Smooth muscle cell of the brain vasculature (primary cell): ENCODE measurements at places on chromosomes 12 and 14.

DNA sequence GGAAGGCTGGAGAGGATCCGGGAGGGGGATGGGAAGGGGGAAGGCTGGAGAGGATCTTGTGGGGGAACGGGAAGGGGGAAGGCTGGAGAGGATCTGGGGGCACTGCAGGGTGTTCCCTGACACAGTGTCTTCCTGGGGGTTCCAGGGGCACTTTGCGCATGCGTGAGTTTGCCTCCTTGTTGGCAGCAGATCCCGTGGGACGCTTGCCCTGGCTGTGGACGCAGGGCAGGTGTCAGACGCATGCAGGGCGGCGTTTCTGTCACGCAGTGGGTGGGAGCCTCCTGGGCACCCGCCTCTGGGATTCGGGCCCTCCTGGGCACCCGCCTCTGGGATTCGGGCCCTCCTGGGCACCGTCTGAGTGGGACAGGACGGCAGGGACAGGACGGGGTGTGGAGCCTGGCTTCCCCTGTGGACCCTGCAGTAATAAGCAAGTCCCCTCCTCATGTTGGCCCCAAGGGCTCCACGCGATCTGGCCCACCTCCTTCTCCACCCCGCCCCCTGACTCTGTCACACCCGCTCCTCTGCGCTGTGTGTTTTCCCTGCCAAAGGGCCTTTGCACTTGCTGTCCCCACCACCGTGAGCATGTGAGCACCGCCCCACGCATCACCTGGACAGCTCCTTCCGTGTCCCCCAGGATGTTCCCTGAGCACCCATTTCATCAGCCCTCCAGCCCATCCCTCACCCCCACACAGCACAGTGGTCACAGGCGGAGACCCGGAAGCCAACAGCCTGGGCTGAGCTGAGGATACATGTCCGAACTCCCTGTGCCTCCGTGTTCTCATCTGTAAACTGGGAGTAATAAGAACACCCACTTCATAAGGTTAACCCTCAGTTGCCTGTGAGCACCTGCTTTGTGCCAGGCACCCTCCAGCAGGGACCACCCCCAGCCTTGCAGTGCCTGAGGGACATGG lies 4.4 kb downstream of the MMP17 start:
- no peak for DNase-seq

DNA sequence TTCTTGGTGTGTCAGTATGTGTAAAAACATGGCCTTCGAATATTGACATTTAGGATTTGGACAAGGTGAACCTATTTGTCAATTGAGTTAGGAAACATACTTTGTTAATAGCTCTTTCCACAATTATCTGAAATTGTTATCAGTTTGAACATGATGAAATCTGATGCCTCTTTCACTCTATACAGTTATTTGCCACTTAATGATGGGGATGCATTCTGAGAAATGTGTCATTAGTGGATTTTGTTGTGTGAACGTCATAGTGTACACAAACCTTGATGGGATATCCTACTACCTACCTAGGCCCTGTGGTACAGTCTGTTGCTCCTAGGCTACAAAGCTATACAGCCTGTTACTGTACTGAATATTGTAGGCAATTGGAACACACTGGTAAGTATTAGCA lies 4.8 kb downstream of the TULP3 start:
- no peak for DNase-seq

DNA sequence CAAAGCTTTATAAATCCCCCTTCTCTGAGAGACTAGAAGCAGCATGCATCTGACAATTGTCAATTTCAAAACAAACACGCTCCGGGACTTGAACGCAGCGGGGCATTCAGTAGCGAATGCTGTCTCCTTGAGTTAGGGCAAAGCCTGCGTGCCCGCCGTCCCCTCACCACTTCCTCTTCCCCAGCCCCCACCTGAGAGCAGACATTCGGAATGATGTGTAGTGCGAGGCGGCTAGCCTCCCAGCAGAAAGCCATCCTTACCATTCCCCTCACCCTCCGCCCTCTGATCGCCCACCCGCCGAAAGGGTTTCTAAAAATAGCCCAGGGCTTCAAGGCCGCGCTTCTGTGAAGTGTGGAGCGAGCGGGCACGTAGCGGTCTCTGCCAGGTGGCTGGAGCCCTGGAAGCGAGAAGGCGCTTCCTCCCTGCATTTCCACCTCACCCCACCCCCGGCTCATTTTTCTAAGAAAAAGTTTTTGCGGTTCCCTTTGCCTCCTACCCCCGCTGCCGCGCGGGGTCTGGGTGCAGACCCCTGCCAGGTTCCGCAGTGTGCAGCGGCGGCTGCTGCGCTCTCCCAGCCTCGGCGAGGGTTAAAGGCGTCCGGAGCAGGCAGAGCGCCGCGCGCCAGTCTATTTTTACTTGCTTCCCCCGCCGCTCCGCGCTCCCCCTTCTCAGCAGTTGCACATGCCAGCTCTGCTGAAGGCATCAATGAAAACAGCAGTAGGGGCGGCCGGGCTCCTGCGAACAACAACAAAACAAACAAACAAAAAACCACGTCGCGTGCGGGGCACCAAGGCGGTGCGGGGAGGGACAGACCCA lies 2.2 kb downstream of the PRMT8 start:
- no peak for DNase-seq

DNA sequence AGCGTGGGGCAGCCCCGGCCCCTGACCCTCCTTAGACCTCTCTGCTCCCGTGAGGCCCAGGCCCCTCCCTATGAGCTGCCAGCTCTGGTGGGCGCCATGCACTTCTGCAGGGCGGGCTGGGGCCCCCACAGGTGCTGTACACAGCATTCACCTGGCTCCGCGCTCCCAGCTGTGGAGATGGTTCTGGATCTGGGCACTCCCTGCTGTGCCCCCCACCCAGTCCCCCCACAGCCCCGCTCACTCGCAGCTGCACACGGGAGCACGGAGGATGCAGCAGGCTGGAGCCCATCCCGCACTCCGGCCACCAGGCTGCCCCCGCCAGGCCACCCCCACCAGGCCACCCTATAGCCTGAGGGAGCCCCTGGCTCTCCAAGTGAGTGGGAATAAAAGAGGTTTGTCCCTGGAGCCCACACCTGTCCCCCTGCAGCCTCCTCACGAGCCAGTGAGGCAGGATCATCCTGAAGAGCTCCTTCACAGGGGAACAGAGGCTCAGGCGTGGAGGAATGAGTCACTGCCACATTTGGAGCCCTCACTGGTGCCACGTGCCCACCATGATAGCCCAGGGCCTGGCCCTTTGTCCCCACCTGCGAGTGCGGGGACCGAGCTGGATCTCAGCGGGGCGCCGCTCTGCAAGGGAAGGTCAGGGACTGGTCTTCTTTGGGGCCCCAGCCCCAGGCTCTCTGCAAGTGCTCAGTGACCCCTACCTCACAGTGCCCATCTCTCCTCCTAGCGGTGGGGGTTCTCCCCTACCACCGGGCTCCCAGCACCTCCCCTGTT lies 1.9 kb downstream of the ADSS1 start:
- no peak for DNase-seq

GRCh38 chr14:60646226-60646818 lies 3.0 kb downstream of the SIX1 start:
- DNase-seq, result no peak

DNA sequence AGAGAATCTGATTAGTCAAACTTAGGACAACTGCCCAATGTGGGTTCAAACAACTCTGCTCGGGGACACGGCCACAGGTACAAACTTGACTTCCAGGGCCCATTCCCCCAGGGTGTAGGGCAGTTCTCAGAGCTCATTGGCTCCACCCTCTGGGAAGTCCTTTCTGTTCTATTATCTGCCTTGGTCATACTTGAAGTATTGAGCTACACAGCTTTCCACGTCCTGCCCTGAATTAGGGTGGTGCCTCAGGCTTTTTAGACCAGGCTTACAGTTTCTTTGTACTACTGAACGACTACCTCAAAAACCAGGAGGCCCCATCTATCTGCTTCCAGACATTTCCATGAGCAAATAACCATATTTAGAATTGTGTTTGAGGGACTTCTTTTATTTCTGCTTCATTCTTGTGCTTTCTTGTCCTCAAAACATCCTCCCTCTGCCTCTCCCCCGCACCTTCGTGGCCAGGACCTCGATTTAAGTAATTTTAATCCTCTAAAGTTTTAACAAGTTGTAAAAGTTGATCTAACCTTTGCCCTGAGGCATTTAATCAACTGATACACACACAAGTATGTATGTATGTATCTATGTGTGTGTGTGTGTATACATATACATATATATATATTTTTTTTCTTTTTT lies 281.7 kb upstream of the AMIGO2 start:
- DNase-seq, result no peak

GRCh38 chr12:2984698-2985097 lies 25.5 kb downstream of the TEAD4 start:
- DNase-seq, result no peak

- no peak for DNase-seq
These were observed 32.4 kb upstream of the BEGAIN start for GRCh38 chr14:100619396-100620254.

- no peak for DNase-seq
These were observed 259.6 kb upstream of the RGS6 start for GRCh38 chr14:71672596-71672995.

GRCh38 chr12:69733638-69734037 lies 5.0 kb upstream of the RAB3IP start:
- DNase-seq, result no peak

DNA sequence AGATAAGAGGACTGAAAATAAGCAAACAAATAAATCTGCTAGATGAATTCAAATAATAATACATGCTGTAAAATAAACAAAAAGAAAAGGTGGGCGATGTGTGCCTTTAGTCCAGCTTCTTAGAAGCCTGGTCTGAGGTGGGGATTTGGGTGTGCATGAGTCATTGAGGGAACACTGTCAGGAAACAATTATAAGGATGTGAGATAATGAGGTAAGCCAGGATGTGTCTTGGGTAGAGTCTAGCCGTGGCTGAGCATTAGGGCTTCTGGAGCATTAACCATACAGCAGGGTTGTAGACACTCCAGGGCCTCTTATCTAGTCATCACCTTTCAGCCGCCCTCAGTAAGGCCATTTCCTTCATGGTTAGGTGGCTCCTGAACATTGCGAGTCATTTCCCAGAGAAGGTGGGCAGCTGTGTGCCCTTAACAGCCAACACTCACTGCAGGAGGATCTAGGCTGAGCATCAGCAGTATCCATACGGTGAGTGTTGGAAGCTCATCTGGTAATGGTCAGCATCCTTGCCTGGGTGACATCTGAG lies 405.6 kb downstream of the GLT1D1 start:
- DNase-seq, result no peak

DNA sequence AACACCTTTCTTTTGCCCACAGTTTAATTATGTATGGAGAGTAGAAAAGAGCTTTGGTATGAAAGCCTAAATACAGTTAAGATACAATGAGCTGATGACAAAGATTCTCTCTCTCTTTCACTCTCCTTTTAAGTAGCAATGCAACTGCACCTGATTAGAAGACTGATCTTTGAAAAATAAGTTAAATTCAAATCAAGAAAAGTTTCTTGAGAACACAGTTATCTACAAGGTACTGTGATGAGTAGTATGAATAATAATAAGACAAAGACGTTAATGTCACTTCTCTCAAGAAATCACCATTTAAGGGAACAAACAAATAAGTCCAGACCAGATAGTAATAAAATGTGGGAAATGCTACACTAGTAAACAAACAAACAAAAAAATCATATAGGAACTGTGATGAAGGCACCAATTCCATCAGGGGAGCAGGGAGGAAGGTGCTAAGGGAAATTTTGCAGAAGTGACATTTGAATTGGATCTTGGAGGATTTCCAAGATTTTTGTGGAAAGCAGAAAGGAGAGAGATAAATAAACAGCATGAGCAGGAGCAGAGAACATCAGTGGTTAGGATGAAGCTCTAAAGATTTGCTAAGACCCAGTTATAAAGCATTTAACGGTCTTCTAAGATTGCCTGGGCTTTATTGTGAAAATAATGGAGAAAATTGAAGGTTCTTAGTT lies 65.2 kb upstream of the STK38L start:
- no peak for DNase-seq

GRCh38 chr12:32605326-32606095 lies 73.6 kb upstream of the DNM1L start:
- no peak for DNase-seq

- DNase-seq, result no peak
These were observed 126.7 kb upstream of the AEBP2 start for GRCh38 chr12:19312637-19313036.

DNA sequence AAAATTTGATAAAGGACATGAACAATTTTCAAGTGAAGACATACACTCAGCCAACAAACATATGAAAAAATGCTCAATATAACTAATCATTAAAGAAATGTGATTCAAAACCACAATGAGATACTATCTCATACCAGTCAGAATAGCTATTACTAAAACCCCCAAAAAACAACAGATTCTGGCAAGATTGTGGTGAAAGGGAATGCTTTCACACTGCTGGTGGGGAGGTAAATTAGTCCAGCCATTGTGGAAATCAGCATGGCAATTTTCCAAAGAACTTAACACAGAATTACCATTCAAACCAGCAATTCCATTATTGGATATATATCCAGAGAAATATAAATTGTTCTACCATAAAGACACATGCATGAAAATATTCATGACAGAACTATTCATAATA lies 18.7 kb upstream of the TAS2R14 start:
- DNase-seq, result no peak

DNA sequence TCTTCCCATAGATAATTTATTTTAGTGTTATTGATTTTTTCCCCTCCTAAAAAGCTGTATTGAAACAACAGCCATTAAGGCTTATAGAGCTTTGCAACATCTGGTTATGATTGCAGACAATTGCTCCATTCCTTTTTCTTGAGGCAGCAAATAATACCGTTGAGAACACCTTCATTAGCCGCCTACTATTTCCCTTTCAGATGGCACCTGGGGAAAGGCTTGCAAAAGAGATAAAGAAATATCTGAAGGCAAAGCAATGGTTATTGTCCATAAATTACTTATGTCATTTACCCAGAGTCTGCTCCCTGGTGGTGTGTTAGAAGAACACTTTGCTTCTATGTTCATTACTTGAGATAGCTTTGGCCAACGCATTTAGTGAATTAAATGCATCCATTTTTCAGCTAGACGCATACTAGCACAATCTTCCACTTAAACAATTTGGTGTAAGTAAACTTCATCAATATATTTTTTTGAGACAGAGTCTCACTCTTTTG lies 377.8 kb downstream of the KCNH5 start:
- DNase-seq, result no peak

GRCh38 chr12:80708975-80709328 lies 1.5 kb downstream of the MYF6 start:
- DNase-seq, result no peak
